ENCODE measurements at places on chromosomes 7 and 10.

GRCh38 chr10:62856021-62856420 lies 39.9 kb upstream of the EGR2 start:
- DNase-seq: no peak

DNA sequence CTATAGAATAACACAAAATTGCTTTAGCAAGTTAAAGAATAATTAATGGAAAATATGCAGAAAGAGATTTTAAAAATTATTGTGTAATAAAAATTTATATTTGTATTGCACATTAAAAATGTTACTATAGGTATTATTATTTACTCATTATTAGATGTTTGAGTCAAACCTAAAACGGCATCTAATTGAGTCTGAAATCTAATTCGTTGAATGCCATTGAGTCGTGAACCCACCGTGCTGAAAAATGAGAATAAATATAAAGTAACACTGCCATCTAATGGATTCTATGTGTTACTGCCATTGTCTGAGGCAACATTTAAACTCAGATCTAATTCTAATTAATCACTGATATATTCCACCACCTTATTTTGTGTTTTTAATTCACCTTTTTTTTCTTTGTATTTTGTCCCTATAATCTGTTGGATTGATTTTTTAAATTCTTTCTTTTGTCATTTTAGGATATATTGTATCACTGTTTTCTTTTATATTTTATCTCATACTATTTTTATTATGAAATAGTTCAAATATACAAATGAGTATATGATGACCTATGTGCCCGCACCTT lies 62.2 kb downstream of the SAMD9 start:
- no peak for DNase-seq

DNA sequence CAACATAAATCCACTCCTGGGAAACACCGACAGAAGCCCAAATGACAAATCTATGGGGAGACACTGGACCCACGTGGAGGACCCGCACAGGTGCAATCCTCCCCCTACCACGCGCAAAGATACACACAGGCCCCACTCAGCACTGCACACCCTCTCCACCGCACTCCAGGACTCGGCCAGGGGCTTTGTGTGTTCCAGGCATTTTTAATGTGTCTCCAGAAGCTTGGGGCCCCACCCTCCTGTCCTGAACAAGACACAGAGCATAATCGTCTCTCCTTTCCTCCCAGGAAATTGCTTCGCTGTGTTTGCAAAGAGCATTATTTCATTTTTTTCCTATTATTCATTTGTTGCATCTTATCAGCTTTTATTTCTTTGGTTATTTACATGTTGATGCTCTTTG lies 82.8 kb downstream of the GLI3 start:
- no peak for DNase-seq

DNA sequence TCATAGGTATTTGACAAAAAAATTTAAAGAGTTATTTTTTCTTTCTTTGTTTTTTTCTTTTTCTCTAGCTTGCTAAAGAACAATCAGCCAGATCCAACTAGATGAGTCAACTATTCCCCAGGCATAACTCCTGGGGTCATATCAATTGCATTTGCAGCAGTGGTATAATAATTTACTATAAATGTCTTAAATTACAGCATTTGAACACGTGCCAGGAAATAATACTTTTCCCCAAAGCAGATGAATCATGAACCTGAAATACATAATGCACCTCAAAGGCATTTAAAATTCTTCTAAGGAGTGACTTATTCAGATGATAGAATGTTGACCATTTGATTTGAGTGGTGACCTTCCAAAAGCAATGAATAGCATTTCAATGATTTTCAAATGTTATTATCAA lies 190.1 kb downstream of the LRRTM3 start:
- DNase-seq: no peak

DNA sequence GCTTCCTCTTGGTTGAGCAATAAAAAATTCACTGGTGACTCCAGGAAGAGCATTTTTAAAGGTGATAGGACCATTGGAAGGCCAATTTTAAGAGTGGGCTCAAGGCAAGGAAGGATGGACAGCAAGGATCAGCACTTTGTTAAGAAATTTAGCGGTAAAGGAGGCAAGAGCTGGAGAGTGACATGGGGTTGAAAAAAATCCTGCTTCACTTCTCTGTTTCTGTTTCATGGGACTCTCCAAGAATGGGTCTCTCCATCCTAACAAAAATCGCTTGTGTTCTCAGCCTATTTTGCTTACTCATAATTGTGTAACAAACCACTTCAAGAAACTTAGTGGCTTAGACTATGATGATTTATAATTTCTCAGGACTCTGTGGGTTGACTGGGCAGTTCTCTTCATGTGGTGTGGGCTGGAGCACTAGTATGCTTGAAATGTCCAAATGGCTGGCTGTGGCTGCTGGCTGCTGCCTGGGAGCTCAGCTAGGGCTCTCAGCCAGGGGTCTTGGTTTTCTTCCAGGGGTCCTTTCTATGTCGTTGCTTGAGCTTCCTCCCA lies 59.8 kb upstream of the ZNRF2 start:
- DNase-seq: no peak

- no peak for DNase-seq
Observed at GRCh38 chr10:107546284-107546683, 381.8 kb upstream of the SORCS1 start.

DNA sequence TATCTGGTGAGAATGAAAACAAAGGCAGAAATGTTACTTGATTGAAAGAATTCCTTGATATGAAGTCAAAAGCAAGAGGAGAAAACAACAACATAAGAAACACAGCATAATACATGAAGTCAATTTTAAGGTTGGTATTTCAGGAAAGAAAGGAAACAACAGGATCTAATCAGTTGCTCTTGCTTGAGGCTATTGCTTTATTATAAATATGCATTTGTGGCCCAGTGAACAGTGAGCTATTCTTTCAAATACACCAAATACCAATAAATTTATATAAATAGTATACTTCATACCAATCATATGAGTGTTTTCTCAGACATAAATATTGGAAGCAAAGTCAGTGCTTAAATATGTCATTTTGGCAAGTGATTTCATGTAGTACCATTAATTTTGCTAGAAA lies 806.6 kb downstream of the NXPH1 start:
- DNase-seq: no peak

GRCh38 chr10:132836248-132836831 lies 50.4 kb upstream of the NKX6-2 start:
- DNase-seq: no peak

DNA sequence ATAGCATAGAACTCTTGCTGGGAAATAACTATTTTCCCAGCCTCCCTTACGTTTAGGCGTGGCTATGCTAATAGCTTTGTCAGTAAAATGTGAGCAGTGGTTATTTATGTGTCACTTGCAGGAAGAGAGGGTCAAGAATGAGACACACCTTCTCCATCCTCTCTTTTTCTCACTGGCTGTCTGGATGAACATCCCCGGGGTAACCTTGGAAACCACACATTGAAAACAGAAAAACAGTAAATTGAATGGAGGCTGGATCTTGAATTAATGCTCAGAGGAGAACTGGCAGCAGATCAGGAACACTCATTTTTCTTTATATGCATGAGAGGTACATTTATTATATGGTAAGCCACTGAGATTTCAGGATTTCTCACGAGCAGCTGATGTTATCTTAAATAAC lies 127.6 kb downstream of the DNAJB9 start:
- no peak for DNase-seq

DNA sequence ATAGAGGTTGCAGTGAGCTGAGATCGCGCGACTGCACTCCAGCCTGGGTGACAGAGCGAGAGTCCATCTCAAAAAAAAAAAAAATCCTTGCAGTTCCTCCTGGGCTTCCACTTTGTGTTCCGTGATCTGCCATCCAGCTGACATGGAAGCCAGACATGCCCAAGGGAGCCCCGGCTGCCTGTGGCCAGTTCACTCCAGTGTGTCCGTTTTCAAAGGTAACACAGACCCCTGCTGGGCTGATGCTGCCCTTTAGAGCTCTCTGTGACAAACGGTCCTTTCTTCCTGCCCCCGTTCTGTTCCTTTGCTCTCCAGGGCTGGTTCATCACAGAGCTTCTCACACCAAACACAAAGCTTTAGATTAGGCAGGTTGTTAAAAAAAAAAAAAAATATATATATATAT lies 130.8 kb downstream of the CUL2 start:
- no peak for DNase-seq

DNA sequence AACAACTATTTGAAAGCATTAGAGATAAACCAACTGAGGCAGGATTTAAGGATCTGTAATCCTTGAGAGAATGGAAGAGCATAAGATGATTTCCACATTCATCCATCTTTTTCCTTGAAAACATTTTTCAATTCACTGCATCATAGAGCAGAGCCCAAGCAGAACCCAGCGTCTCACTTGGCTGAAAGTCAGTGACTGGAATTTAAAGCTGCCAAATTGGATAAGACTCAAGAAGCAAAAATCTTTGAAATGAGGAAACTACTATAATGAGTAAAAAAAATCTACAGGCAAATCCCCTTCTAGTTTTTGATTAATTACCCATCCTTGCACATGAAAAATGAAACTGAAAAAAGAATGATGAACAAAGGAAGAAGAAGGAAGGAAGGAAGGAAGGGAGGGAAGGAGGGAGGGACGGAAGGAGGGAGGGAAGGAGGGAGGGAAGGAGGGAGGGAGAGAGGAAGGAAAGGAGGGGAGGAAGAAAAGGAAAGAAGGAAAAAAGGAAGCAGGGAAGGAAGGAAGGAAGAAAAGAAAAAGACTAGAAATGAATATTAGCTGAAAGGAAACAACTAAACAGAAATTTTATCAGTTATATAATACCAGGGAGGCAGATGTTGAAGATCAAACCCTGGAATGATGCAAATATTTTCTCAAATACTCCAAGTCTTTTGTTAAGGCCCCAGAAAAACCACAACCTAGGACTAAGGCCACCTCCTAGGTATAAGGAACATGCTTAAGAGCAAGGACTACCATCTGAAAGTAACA lies 336.3 kb upstream of the MAGI2 start:
- DNase-seq: no peak

DNA sequence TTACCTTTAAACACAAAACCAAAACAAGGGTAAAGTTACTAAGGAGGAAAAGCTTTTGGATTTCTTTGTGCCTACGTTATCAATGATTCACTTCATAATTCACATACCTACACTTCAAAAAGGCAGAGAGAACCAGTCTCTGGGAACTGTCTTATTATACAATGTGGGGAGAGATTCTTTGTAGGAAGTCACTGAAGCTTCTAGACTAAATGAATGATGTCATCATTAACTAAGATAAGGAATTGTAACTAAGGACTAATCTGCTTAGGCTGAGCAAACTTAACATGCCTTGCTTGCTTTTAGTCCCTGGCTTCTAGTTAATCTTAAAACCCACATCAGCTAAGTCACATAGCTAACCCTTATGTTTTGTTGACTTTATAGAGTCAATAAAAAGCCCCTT lies 771.2 kb downstream of the NXPH1 start:
- DNase-seq: no peak

- no peak for DNase-seq
Observed at GRCh38 chr7:105794741-105795729, 81.4 kb downstream of the ATXN7L1 start.

DNA sequence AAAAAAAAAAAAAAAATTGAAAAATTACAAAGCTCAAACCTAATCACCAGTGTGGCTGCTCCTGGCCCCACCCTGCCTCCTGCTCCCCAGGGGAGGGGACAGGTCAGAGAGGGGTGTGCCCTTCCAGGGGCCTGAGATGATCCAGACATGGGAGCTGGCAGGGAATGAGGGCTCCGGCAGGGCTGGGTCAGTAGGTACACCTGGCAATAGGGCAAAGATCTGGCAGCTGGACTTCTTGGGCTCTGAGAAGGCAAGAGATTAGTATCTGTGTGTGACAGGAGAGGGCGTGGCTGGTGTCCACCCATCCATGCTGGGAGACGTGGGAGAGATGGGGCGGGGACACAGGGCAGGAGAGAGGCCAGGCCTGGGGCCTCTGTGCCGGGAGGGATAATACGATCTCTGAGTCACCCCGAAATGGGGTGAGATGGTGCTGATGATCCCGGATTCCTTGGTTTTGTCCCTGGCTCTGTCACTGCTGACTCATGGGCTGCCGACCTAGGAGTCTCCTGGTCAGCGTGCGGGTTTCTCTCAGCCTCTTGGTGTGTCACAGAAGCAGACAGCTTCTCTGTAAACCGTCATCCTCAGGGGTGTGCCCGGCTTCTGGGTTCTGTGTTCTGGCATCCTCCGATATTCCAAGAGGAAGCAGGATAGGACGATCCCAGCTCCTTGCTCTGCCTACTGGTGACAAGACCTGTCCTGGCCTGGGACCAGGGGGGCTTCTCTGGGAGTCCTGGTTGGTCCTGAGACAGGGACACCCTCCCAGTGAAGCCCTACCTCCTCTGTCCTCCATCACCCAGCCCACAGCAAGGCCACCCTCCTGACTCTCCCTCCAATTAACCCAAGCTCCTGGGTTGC lies 8.2 kb upstream of the CLDN4 start:
- DNase-seq: no peak

DNA sequence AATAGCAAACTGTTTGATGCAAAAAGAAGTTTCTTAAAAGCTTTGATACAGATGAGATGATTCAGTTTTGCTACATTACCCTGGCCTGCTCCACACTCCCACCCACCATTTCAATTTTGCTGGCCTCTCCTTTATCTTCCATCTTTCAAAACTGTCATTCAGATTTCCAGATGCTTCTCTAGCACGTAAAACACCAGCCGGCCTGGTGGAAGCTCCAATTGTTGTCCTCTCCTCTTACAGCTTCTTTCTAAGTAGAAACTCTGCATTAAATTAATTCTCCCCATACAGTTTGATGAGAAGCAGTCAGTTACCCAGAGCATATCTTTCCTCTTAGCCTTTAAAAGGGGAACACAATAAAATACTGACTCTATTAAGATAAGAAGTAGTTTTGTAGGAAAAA lies 34.3 kb upstream of the ELMO1 start:
- no peak for DNase-seq

DNA sequence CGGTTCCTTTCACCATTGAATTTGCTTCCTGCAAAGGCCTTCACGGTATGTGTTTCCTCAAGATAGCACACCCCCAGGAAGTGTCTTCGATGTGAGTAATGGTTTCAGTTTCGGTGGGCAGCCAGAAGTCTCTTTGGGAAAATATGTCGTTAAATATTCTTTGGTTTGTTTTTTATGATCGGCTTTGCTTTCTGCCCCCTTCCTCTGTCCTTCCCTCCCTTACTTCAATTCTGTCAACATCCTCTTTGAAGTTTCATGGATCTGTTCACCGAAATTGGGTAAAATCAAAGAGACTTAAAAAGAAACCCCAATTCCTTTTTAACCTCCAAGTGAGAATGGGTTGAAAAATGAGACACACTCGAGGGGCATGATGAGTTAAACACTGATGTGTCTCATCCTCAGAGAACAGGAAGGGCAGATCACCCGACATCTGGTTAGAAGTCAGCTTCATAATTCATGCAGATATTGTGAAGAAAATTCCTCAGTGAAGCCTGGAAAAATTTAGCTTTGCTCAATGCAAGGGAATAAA lies 170.8 kb upstream of the HABP2 start:
- no peak for DNase-seq

GRCh38 chr7:142477079-142477651 lies 219.3 kb upstream of the PRSS58 start:
- no peak for DNase-seq

GRCh38 chr10:43114743-43115611 lies 23.3 kb upstream of the CSGALNACT2 start:
- no peak for DNase-seq

- no peak for DNase-seq
Observed at GRCh38 chr7:149300620-149301285, 38.8 kb downstream of the ZNF783 start.

Measured in DMS79 (cell line).